ENCODE measurements at places on chromosomes 5 and 9.

DNA sequence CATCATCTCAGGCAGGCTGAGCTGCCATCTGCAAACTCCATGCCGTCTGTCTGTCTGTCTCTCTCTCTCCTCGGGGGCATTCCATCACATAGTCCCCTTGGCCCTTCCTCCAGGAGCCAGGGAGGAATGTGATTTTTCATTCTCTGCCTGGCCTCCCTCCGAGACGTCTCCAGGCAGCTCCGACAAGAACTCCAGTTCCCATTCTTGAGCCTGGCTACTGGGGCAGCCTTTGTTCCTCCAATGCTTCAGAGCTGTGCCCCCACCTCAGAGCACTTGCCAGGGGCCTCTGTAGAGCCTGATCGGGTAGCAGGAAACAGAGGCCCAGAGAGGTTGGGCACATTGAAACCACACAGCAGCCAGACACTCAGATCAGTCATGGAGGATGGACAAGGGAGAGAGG, 74.0 kb downstream of the COL27A1 start:
- DNase-seq: no peak

GRCh38 chr9:38141746-38142591, 72.9 kb upstream of the SHB start:
- DNase-seq: no peak

- no peak for DNase-seq
These were observed 41.3 kb upstream of the ZSWIM6 start for GRCh38 chr5:61290791-61291210.

- DNase-seq: no peak
These were observed 1.2 kb downstream of the PRRT1B start for GRCh38 chr9:131546336-131547084.

- no peak for DNase-seq
These were observed 1.7 kb upstream of the TCOF1 start for GRCh38 chr5:150355791-150356190.

DNA sequence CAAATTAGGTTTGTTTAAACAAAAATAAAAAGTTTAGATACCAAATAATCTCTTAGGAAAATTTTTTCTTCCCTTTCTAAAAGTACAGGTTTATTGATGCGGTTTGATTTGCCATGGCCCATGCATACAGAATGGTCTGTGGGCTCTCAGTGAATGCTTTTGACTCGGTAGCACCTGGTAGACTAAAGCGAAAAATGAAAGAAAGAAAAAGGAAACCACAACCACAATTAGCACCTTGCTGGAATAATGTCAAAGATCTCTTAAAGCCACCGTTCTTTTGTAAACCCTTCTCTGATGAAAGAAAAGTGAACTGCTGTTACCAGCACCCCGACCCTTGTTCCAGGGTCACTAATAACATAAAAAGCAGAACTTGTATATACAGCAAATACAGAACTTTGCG, 157.9 kb downstream of the NFIB start:
- no peak for DNase-seq

- DNase-seq: no peak
These were observed 100.3 kb downstream of the AOPEP start for GRCh38 chr9:94826644-94827410.

- no peak for DNase-seq
These were observed 8.6 kb downstream of the GBGT1 start for GRCh38 chr9:133155156-133155555.

- no peak for DNase-seq
These were observed 141.7 kb downstream of the HTR1A start for GRCh38 chr5:63820577-63820976.

DNA sequence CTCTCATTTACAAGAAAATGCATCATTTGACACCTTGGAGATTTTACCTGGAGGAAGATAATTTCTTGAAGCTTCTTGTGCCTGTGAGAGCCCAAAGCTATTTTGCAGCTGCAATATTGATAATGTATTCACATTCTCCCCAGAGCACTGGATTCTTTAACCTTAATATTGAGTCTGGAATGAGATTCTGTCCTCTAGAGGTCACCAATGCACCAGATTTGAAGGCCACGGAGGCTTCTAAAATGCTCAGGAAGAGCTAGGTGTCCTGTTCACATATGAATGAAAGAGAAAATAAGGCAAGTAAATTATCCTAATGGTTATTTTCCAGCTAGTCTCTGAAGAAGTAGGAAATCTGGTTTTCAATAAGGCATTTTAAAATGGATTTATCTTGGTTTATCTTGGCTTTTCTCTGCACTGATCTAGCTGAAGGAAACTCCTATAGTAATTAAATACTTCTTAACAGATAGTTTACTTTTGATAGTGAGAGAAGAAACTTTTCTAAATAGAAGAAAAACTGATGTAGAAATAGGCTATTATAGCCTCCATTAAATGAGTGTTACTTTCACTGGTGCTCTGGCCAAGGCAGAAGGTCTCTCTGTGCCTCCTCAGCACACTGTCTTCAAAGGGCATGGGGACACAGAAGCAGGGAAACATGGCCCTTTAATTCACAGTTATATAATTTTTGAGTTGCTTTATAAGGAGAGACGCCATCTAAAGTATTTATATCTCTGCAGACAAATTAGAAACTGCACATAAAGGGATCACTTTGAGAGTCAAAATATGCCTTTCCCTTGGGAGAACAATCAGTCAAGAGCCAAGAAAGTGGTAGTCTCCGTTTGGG, 297.0 kb upstream of the ACTBL2 start:
- DNase-seq: no peak

- DNase-seq: no peak
These were observed 66.1 kb downstream of the DNAH5 start for GRCh38 chr5:13878357-13878756.

GRCh38 chr9:101594796-101595195, at the start of gene PPP3R2:
Gene PPP3R2, minus strand, starts transcription at chr9:101594969. Its CDS starts 48 bp downstream, at chr9:101594921.
- no peak for DNase-seq

GRCh38 chr9:113669522-113670115, 206.1 kb downstream of the RGS3 start:
- DNase-seq: no peak

GRCh38 chr5:61666064-61666621, 334.1 kb downstream of the ZSWIM6 start:
- DNase-seq: no peak

DNA sequence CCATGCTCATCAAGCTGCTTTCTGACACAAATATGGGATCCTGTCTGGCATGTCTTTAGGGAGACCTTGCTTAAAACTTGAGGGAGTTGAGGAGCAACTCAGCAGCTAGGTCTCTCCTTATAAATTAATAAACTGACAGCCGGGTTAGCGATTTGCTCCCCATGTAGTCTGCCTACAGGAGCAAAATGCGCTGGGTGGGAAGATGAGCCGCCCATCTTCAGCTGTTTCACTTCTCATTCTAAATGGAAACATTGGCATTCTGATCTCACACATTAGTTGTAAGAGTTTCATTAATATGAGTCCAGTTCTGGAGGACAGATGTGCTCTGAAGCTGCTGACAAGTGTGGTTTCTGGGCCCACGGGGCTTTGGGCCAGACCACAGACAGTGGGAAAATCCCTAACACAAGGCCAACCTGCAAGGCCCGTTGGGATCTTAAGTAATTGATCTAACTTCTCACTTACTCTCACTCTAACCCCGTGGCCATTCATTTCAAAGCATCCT, 197.0 kb downstream of the MCTP1 start:
- no peak for DNase-seq

- DNase-seq: no peak
These were observed 15.1 kb upstream of the CSNK1G3 start for GRCh38 chr5:123496892-123497291.

DNA sequence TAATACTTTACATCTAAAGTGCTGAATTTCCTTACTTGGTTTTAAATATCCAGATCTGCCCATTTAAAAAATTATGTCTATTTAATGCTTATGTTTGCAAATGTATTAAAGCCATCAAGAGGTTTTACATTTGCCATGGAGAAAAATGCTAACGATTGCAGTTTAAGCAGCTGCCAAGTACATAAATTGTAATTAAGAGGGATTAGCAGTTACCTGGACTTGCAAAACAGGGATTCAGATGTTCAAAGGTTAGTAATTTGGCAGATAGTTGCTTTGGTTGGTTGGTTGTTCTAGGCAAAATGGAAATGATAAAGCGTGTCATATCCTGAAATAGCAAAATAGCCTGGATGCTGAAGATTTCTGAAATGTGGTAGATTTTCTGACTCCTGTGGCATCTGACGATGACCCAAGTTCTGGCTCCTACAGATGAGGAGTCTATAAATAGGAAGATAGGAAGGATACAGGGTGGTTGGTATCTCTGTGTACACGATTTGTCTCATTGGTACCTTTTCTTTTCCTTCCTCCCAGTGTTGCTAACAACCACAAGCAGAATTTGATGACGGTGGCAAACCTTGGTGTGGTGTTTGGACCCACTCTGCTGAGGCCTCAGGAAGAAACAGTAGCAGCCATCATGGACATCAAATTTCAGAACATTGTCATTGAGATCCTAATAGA, 282.9 kb downstream of the NR3C1 start:
- no peak for DNase-seq

- DNase-seq: no peak
These were observed 626.4 kb upstream of the NUDT12 start for GRCh38 chr5:104189031-104189430.

GRCh38 chr5:177346820-177347219, 4.6 kb downstream of the LMAN2 start:
- DNase-seq: no peak

DNA sequence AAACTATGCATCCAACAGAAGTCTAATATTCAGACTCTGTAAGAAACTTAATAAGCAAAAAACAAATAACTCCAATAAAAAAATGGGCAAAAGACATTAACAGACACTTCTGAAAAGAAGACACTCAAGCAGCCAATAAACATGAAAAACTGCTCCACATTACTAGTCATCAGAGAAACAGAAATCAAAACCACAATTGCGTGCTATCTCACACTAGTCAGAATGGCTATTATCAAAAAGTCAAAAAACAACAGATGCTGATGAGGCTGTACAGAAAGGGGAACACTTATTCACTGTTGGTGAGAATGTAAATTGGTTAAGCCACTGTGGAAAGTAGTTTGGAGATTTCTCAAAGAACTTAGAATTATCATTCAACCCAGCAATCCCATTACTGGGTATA, 101.2 kb upstream of the TRIM32 start:
- DNase-seq: no peak

Measured in activated CD4-positive, CD25-positive, alpha-beta regulatory T cell (primary cell).